ENCODE measurements at places on chromosomes 11 and 22.

- no peak for DNase-seq
Observed at GRCh38 chr11:13388741-13389140, 74.3 kb downstream of the BTBD10 start.

GRCh38 chr11:12189543-12190235 is 79.3 kb downstream of the MICAL2 start:
- DNase-seq = no peak

- peak; percentile 62 for DNase-seq
Observed at GRCh38 chr11:131938351-131938751, 567.9 kb downstream of the NTM start.

DNA sequence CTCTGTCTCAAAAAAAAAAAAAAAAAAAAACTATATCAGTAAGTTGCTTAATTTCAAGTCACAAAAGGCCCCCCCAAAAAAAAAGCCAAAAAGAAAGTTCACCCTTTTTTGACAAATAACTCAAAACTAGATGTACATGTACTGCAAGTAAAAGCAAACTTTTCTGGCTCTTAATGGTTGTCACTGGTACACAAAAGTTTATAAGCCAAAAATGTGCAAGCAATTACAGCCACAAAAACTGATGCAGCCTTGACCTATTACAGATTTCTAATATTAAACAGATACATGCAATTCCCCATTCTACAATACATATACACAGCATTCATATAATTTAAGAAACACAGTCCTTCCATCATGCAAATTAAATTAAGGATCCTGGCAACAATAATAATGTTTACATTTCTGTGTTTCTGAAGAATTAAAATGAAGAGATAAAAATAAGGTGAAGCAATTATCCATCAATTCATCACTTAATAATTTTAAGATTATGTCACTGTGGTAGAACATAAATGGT is 18.6 kb downstream of the PICALM start:
- DNase-seq = no peak

- DNase-seq = no peak
Observed at GRCh38 chr11:94840209-94840608, 72.1 kb downstream of the AMOTL1 start.

GRCh38 chr11:109582470-109582869 is 160.5 kb downstream of the C11orf87 start:
- DNase-seq = no peak

DNA sequence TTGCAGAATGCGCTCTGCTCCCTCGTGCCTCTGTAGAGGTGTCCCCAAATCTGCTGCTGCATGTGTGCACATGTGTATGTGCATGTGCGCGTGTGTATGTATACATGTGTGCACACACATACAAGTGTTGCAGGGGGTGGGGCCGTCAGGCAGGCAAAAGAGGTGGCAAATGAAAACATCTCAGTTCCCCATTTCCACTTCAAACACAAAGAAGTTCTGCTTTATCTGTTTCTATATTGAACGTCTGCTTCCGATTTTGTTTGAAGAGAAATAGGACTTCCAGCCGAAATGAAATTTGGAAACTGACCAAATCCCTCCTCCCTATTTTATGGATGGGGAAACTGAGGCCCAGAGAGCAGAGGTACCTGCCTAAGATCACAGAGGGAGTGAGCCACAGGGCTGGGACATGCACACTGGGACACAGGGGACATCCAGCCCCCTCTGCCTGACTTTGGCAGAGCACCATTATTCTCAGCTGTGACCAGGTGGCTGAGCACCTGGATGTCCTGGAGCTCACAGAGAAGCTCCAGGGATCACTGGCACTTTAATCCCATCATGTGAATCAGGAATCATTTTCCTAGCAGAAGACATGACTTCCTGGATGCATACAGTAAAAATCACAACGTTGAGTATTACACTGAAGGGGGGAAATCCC is 41.2 kb upstream of the ALX4 start:
- DNase-seq = peak; percentile 22
